ENCODE measurements at places on chromosomes 16 and 17.

GRCh38 chr16:15649727-15650018, 372 bp upstream of the NDE1 start:
- no peak for DNase-seq

DNA sequence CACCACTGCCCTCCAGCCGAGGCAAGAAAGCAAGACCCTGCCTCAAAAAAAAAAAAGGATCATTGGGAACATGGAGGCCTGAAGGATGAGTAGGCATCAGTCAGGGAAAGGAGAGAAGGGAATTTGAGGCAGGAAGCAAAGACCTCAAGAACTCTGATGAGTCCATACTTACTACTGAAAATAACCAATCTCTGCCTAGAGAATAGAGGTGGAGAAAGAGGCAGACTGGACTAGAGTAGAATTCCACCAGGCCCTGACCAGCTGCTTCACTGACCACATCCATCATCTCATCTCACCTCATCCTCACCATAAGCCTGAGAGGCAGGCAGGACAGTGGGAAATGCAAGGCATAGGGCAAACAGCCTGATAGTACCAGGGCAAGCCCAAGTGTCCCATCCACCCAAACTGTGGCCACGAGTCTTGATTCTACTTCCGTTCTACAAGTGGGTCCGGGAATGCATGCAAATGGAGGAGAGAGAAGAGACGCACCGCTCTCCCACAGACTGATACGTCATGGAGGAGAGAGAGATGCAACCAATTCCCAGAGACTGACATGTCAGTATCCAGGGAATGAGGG, 17.1 kb downstream of the ANKRD11 start:
- no peak for DNase-seq

- DNase-seq, result no peak
Observed at GRCh38 chr16:69179328-69180010, 7.5 kb upstream of the SNTB2 start.

GRCh38 chr16:66524601-66525164, 25.2 kb downstream of the TK2 start:
- peak; percentile 10 for DNase-seq

GRCh38 chr16:20849589-20850390, 43.5 kb downstream of the REXO5 start:
- peak; percentile 70 for DNase-seq

- no peak for DNase-seq
Observed at GRCh38 chr16:77960766-77961165, 61.6 kb upstream of the CLEC3A start.

GRCh38 chr16:64352246-64352645, 769.6 kb downstream of the CDH11 start:
- DNase-seq, result no peak

GRCh38 chr17:76449126-76449525, 3.8 kb downstream of the UBE2O start:
- no peak for DNase-seq

DNA sequence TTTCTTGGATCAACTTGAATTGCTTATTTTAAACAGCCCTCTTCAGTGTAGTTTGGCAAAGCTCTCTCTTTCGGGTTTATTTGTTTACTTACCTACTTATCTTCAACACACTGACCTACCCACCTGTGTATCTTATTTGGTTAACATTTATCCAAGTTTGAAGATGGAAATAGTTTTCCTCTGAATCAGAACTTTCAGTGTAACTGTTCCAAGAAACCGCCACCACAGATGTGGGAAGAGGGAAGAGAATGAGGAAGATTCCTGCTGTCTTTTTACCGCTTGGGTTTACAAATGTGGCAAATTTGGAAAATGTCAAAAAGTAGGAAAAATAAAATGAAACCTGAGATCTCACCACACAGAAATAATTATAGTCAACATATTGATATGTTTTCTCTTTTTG, 115.8 kb downstream of the MSI2 start:
- DNase-seq, result no peak

GRCh38 chr17:2755891-2756724, 6.7 kb upstream of the CCDC92B start:
- no peak for DNase-seq

- DNase-seq, result no peak
Observed at GRCh38 chr16:74991268-74991592, 6.3 kb upstream of the WDR59 start.

GRCh38 chr16:10497132-10498101, 83.0 kb downstream of the EMP2 start:
- no peak for DNase-seq

DNA sequence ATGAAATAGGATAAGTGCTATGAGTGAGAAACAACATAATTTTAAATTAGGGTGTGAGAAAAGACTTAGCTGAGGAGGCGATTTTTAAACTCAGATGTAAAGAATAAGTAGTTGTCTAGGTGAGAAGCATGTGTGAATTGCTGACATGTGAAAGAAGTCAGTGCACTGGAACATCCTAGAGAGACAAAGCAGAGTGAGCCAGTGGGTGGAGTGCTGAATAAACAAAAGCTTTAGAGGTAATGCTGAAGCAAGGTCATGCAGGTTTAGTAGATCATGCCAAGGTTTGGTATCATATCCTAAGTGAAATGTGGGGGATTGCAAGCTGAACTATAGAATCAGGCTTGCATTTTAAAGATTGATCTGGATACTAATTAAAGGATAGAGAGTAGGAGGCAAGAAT, 89.4 kb downstream of the KIF2B start:
- DNase-seq, result no peak

DNA sequence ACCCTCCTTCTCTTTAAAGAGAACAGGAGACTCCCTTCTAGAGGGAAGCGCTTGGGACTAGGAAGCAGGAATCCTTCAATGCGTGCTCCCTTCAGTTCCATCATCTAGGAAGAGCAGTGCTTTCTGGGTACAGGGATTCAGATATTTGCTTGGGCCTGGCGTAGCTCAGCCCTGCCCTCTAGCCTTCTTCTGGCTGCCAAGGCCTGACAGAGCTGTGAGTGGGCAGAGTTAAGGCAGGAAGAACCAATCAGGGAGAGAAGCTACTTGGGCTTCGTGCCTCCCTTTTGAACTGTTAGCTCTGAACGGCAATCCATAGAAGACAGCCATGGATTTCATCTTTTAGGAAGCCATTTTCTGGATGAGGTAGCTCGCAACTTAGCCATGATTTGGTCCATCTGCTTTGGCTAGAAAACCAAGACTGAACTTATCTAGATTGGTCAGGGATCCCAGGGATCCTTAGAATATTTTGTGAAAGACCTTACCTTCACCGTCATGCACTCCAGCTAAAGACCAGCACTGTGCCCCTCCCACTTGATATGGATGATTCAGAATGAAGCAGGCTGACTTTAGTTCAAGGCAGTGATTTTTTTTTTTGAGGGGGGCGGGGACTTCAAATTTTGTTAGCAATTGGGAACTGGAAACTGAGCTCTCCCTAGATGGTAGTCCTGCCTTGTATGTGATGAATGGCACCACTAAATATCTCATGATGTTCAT, 2.5 kb upstream of the CORO6 start:
- DNase-seq, result no peak

DNA sequence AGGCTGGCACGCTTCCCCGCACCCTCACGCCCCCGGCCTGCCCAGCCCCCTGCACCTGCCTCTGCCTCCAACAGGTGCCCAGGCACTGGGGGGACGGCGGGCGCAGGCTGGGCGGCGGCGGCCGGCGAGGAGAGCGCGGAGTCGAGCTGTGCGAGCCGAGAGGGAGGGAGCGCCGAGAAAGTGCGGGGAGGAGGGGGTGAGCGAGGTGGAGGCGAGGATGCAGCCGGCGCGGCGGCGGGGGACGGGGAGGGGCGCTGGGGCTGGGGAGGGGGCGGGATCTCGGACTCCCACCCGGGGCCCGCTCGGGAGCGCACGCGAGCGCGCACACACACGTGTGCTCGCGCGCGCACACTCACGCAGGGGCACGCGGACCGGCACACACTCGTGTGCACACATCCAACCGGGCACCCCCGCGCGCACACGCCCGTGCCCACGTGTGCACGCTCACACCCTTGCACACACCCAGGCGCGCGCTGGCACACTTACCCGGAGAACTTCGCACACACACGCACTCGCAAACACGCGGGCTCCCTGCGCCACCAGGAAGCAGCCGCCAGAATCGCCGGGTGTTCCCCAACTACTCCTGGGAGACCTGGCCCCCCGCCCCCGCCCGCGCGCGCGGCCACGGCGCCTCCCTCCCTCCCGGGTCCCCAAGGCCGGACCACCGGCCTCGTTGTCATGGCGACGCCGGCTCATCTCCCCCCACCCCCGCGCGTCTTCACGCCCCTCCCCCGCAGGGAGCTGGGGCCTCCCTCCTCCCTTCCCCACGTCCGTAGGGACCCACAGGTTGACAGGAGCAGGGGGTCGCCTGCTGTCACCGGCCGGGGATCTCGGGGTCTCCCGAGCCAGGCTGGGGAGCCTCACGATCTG, at the start of gene DOC2A:
DOC2A (minus strand) TSS at position 184 of the 870 bp plus-strand sequence. CDS start 805 bp downstream, outside the sequence.
- DNase-seq, result no peak

DNA sequence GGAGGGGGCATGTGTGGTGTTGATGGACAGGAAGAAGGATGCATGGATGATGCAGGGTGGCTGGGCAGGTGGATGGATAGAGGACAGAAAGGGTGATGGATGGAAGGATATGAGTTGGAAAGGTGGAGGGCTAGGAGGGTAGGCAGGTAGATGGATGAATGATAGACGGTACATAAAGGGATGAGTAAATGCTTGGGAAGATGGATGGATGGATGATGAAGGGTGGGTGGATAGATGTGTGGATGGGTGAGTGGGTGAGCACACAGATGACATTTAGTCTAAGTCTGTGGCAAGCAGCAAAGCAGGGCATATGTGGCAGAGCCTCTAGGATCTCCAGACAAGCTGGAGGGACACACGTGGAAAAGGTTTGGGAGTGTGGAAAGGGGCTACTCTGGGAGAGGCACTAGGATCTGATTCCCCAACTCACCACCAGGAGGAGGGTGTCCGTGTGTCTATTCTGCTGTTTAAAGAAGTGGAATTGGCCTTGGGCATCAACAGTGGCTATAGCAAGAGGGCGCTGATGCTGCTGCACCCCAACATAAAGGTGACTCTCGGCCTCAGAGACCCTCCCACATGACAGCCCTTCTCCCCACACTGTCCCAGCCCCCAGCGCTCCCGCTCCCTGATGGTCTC, 8.2 kb downstream of the PLD2 start:
- no peak for DNase-seq

- DNase-seq, result no peak
Observed at GRCh38 chr17:74935585-74936469, at the start of gene OTOP3. OTOP3 (plus strand) TSS chr17:74935898; CDS start chr17:74935922, 24 bp downstream.

DNA sequence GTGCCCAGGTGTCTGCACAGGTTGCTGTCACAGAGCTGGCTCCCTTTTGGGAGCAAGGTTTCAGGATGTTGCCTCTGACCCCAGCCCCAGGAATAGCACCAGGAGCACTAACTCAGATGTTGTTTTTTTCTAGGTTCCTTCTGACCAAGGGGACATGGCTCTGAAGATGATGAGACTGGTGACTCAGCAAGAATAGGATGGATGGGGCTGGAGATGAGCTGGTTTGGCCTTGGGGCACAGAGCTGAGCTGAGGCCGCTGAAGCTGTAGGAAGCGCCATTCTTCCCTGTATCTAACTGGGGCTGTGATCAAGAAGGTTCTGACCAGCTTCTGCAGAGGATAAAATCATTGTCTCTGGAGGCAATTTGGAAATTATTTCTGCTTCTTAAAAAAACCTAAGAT, 28.1 kb downstream of the SCPEP1 start:
- DNase-seq, result no peak

DNA sequence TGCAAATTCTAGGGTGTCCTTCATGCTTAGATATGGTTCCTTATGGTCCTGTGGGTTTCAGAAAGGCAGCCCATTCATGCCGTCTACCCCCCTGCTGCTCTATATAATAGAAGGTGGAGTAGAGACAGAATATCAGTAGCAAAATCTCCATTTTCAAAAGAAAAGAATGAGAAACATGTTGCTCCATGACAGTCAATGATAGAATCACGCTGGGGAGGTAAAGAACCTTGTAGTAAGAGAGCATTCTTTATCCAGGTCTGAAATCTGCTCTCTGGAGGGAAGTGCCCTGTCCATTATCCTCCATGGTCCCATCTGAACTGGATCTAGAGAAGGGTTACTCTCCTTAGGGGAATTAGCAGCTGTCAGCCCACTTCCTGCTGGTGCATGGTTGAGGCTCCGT, 272.8 kb downstream of the WWOX start:
- DNase-seq, result no peak

GRCh38 chr17:35214192-35214591, 20.0 kb upstream of the SLC35G3 start:
- DNase-seq, result no peak

DNA sequence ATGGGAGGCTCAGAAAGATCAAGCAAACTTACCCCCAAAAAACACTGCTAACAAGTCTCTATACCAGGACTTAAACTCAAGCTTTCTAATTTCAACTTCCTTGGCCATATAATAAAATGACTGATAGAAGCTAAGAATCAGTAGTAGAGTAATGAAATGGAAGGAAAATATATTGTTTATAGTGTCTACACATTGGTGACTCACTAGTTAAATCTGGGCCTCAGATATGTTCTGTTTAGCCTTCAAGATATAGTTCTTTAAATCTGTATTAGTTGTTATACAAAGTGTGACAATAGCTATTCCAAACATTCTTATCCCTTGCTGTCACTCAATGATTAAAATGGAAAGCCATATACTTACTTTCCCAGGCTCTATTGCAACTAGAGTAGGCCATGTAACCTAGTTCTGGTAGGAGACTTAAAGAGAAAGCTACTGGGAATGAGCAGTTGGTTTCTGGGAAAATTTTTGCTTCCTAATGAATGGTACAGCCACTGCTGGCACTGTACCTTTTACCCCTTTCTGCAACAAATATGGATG, 18.3 kb downstream of the SSH2 start:
- DNase-seq, result no peak

- no peak for DNase-seq
Observed at GRCh38 chr17:57853695-57854094, 3.9 kb upstream of the MRPS23 start.

DNA sequence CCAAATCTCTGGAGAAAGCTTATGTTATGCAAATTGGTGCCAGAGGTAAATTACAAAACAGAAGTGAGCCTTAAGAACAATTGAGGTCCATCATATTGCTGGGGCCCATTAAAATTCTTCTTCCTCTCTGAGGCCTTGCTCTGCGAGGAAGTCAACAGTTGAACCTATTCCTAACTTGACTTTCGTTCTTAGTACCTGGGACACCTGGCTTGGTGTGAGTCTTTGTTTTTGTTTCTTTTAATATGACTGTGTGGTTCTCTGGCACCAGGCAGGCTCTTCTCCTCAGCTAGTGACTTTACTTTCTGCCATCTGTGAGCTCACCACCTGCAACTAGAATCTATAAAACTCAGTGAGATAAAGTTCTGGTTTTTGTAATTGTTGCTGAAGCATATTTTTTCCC, 120.4 kb downstream of the CBLN1 start:
- no peak for DNase-seq

- no peak for DNase-seq
Observed at GRCh38 chr16:47374629-47375028, 86.2 kb downstream of the ITFG1 start.

DNA sequence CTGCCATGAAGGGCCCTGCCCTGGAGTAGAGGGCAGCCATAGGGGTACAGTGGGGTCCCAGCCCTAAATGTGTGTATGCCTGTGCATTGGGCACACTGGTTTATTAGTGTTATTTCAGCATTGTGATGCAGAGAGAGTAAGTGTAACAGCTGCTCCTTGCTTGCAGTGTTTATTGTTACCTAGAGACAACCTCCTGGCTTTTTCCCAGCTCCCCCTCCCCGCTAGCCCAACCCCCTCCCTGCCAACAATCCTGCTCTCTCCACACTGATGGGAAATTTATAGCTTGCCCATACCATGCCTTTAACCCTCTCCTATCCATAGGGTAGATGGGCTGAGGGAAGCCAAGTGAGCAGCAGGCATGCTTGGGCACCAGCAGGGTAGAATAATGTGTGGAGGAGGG, 51.3 kb downstream of the NEUROD2 start:
- no peak for DNase-seq
